ENCODE measurements at places on chromosomes 13 and 19.
A peak's percentile ranks its signal among the peaks of the same experiment; 100 is the strongest.

DNA sequence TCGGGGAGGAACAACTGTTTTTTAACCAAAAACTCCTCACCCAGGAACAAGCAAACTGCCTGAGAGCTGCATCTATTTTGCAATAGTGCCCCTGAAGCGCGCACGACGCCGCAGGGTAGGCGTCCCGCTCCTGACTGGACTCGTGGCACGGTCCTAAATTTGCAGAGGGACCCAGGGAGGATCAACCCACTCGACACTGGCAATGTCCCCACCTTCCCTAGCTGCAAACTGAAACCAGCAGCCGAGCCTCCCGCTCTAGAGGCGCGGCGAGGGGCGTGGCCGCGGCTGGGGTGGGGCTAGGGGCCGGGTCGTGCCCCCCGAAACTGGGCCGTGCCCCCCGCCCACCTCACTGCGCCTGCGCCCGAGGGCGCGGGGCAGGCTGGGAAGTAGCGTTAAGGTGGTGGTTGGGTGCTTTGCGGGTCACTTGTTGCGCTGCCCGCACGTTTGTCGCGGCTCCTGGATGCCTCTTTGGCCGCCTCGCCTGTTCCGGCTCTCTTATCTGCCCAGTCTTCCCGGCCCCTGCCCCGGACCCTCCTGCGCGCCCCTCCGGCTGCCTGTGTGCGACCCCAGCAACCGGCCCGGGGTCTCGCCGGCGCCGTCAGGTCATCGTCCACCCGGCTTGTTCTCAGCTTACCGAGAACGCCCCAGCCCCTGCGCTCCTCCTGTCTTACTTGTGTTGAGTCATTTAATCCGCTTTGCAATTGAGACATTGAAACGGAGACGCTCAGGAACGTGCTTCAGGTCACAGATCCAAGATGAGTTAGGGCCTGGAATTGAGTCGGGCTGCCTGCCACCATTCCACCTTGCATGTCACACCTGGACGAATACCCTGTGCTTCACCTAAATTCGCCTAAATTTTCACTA is 37.9 kb upstream of the LSM14A start:
- DNase-seq = peak; percentile 82

GRCh38 chr13:20565115-20565736 is 1.7 kb upstream of the IFT88 start:
- no peak for DNase-seq

DNA sequence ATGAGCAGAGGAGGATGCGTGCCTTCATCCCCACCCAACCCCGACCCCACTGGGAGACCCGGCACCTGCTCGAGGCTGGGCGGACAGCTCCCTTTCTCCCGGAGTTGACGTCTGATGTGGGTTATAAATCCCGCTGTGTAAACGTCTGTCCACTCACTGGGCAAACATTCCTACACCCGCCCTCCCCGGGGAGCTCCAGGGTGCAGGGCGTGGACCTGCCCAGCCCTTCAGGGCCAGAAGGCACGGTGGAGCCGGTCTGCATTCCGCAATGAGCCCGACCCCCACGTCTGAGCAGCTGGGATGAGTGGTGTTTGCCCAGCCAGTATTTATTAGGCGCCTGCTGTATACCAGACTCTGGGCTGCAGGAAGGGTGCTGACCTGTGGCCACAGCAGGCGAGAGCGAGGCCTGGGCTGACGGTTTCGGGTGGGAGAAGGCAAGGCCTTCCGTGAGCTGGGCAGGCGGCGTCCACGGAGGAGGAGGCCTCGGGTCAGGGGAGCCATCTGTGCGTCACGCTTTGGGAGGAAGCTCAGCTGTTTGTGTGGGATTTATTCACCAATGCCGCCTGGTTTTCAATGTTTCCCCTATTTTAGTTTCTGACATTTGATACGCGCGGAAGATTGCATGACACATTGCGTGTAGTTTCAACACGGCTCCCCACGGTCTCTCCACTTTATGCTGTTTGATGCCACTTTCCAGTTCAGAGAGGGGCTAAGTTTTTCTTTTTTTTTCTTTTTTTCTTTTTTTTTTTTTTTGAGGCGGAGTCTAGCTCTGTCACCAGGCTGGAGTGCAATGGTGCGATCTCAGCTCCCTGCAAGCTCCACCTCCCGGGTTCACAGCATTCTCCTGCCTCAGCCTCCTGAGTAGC is 2.0 kb downstream of the MISP start:
- DNase-seq = no peak

DNA sequence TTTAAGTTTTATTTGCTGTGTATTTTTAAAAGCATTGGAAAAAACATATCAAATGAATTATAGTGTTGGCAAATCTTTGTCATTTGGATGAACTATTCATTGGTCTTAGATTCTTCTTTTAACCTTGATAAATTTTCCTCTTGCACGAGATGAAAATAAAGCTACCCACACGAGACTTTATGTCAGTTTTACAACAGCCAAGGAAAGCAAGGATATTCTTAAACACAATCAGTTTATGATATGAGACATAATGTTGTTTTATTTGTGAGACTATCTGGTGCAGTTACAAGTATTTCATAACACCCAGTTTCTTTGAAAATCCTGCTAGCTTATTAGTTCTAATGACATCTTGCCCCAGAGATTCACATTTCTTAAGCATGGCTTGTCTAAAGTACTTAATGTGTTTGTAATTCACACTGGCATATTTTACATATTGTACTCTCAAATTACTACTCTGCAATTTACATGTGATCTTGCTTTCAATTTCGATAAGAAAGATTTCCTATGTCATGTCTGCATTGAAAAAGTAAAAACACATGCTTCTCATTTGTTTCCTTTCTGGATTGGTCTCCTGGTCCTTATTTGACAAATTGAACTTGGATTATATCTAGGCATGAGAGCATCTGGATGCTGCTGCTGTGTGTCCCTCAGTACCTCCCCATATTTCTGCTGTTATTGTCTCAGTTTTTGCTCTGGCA is 955.5 kb upstream of the PCDH9 start:
- DNase-seq = no peak

DNA sequence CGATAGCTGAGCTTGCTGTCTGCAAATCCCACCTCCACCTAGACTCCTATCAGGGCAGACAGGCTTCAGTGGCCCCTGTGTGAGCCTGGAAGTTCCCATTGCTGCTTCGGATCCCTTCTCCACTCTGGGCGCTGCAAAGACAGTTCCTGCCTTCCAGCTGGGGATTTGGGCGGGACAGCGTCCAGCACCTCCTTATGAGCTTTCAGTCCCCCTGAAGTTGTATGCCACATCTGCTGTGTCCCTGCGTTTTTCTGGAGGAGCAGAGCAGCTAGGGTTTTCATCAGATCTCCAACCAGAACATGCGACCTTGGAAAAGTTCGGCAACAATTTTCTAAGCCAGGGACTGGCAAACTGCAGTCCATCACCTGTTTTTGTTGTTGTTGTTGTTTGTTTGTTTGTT is 38.0 kb downstream of the ARHGEF18 start:
- DNase-seq = no peak

- peak; percentile 73 for DNase-seq
Observed at GRCh38 chr19:46016426-46017094, 6.3 kb downstream of the PGLYRP1 start.

All from stimulated activated CD4-positive, alpha-beta T cell treated with anti-CD3 and anti-CD28 coated beads, Interleukin-2, amount 100 ng/mL, for 4 hours (primary cell).